ENCODE measurements at places on chromosomes 13 and 19.

GRCh38 chr19:6588508-6589345 is 2.2 kb downstream of the CD70 start:
- no peak for DNase-seq

DNA sequence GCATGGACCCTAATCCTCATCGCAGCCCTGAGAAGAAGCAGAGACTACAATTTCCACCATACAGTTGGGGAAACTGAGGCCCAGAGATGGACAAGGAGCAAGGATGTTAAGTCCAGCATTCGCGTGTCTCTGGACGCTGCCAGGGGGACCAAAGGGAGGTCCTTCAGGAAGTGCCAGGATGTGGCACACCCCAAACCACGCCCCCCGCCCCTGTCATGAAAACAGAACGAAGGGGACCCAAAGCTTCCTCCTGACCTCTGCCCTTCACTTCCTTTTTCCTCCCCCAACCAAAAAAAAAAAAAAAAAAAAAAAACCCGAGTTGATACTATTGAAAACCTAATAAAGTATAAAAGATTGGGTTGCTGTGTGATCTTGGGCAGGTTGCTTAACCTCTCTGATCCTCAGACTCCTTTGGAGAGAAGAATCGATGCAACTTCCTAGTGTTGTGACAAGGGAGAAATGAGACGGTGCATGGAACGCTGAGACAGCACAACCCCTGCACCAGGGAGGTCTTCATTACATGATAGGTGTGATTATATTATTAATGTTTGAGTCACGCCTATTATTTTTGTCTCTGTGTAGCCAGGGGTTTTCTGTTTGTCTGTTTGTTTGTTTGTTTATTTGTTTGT is 2.7 kb upstream of the ZBTB7A start:
- DNase-seq, result no peak

DNA sequence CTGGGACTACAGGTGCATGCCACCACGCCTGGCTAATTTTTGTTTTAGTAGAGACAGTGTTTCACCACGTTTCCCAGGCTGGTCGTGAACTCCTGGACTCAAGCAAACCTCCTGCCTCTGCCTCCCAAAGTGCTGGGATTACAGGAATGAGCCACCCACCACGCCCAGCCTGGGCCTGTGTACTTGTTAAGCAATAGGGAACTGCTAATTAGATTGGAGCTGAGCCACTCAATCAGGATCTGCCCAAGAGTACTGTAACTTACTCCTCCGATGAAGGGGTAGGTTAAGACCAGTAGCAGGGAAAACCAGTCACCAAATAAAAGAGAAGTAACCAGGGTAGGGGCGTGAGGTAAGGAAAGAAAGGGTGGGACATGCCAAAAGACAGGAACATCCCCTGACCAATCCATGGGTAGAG is 2.3 kb downstream of the DDX39A start:
- DNase-seq, result no peak

- DNase-seq, result no peak
Measured at GRCh38 chr13:77470986-77471385, 64.5 kb upstream of the SCEL start.

GRCh38 chr13:21395953-21396352 is 63.1 kb downstream of the ZDHHC20 start:
- no peak for DNase-seq

DNA sequence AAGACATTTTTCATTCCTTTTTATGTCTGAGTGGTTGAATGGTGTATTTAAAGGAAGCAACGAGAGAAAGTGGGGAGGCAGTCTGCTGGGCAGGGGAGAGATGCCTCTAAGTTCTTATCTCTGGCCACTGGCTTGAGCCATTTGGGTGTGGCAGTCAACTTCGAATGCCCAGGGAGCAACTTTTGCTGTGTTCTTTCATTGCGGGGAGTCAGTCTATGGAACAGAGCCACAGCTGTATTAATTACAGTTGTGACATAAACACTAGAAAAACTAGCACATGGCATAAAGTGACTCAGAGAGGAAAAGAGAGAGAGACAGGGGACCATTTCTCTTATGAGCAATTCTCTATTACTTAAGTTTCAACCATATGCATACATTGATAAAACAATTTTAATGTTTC is 40.4 kb upstream of the PDCD5 start:
- no peak for DNase-seq

GRCh38 chr19:49591731-49592485 is 926 bp downstream of the PRR12 start:
- no peak for DNase-seq

DNA sequence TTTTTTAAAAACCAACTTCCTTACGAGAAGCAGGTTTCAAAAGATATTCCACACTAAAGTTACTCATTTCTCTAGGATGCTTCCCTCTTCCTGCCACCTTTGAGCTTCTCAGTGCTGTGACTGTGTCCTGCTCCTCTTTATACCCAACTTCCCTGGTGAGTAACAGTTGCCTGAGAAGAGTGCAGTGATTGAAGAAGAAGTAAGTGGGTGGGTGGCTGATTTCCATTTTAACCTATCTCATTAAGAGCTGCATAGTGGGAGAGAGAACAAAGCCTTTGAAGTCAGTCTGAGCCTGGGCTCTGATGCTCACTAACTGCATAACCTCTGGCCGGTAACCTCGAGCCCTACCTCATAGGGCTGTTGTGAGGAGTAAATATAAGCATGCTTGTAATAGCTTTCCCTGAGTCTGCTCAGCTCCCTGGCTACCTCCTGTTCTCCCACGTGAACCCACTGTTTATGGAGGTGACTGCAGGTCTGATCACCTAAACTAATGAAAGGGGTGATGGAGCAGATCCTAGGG is 977.3 kb downstream of the UQCRFS1 start:
- DNase-seq, result no peak

DNA sequence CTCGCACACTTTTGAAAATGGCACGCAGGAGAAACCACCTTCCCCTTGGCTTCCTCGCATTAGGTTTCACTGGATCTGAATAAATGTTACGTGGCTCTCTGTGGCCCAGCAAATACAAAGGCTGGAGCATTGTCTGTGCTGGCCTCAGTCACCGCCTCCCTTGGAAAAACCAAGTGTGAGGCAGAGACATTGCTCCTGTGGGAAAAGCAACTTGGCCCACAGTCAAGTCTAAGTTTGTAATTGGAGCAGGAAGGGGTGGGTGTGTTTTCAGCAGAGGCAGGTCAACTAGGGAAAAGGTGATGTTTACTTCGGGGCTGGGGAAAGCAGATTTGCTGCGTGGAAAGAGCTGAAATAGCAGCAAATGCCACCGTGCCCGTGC is 101.6 kb downstream of the IRS2 start:
- DNase-seq, result no peak

DNA sequence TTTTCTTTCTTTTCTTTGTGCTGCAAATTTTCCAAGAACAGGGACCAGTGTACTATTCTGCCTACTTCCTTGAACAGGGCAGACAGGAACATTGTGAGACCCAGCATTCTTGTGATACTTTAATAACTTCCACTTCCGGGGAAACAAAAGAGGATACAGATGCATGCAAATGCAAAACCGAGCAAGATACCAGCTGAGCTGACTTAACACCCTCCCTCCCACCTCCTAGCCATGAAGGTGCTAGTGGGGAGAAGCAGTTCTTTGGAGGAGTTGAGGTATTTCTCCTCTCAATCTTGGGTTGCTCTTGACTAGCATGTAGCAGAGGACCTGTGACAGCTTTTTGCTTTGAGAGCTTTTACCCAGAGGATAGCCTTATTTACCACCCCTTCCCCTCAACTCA is 111.2 kb downstream of the KLF5 start:
- DNase-seq, result no peak

DNA sequence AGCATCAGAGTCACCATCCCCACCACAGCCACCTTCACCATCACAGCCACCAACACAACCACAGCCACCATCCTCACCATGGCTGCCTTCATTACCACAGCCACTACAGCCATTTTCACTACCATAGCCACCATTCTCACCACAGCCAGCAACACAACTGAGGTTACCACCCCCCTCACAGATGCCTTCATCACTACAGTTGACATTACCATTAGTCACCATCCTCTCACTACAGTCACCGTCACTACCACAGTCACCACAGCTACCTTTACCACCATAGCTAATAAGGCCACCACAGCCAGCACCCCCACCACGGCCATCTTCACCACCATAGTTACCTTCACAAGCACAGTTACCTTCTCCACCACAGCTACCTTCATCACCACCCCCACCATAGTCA is 269.6 kb downstream of the DNAJC15 start:
- no peak for DNase-seq

GRCh38 chr13:91741925-91742324 is 343.5 kb downstream of the GPC5 start:
- DNase-seq, result no peak

DNA sequence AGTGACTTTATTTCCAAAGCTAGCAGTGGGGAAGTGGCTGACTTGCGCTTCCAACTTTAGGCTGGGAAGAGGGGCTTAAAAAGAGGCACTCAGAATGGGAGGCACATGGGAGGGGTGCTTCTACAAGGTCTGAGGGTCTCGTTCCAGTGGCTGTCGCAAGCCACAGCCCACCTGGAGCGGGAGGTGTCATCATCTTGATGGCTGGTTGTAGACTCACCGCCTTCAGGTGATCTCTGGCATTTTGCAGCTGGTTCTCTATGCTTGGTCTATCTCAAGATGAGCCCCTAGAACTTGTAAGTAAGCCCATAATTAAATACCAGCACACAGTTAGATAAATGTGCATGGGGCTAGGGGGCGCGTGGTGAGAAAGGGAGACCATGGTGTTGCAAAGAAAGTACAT is 9.2 kb downstream of the TEX29 start:
- no peak for DNase-seq

- DNase-seq, result no peak
Measured at GRCh38 chr19:35098413-35099049, 17.1 kb upstream of the FXYD3 start.

- no peak for DNase-seq
Measured at GRCh38 chr19:55146078-55146704, 2.8 kb downstream of the TNNT1 start.

DNA sequence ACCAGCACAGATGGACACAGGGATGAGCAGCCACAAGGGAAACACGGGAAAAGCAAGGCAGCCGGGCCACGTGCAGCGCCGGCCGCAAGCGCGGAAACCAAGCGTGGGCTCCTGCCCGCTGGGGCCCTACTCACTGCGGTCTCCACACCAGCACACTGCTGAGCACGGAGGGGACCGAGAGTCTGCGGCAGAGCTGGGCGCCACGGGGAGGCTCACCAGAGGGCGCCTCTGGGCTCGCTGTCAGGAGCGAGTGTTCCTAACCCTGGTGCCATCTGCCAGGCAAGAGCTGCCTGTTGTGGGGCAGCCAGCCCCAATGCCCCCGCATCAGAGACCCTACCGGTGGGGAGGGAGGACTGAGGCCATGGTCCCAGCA is 26.5 kb downstream of the MPND start:
- peak; percentile 63 for DNase-seq

DNA sequence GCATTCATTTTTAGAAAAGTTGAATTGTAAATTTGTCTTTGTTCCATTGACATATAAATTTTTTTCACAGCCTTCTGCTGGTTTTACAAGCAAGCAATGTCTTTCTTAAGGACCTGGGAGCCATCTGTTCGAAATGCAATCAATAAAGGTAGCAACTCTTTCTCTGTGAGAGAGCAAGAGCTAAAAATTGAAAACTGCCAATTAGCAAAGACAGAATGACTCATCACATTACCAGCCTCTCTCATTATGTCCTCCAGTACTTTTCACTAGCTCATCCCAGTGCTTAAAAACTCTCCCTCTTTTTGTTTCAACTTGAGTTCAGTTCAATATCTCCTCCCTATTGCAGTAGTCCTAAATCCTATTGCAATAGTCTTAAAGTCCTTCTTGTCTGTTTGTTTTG is 760.7 kb upstream of the SLITRK6 start:
- no peak for DNase-seq

GRCh38 chr19:13083627-13084026 is 19.0 kb downstream of the LYL1 start:
- DNase-seq, result no peak

DNA sequence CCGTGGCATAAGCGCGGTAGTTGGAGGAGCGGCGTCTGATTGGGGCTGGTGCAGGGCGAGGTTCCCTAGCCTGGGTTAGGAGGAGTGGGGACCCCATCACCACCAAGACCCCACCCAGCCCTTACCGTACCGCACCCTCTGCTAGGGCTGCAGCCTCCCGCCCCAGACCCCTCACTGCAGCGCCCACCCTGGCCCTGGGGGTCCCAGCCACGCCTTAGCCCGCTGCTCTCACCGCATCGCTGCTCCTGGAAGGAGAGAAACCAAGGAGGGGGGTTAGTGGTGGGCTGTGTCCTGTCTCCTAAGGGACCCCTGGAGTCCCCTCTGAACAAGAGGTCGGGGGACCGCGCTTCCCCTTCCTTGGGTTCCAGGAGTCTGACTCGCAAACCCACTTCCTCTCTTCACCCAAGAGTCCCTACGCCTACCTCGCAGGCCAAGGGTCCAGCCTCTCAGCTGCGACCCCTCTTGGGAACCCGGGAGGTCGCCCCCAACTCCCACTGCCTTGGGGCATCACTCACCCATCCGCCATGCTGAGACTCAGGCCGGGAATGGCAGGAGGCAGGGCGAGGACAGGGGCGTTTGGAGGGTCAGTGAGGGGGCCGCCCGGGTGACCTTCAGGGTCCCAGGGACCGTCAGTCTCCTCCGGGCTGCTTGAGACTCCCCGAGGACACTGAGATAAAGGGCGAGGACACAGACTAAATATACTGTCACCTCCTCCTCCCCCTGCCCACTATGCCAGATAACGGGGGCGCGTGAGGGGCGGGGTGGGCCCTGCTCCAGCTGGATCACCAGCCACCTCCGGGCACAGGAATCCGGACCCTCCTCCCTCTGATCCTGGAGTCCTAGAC is at the start of gene TNNI3:
Gene TNNI3 (minus strand): TSS at position 669 of the 845 bp plus-strand sequence. CDS start 143 bp downstream, at position 526.
- no peak for DNase-seq

DNA sequence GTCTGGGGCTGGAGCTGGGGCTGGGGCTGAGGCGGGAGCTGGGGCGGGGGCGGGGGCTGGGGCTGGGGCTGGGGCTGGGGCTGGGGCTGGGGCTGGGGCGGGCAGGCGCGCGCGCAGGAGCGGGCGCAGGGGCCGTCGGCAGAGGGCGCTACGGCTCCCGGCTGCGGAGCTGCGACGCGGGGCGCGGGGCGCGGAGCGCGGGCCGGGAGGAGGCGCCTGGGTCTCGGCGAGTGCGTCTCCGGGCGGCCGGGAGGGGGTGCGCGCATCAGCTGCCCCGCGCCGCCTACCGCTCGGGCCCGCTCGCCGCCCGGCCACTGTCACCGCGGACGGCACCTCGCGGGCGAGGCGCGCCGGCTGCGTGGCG is 422 bp upstream of the MTUS2 start:
- no peak for DNase-seq

GRCh38 chr19:7638802-7639465 is 2.0 kb downstream of the STXBP2 start:
- DNase-seq, result no peak

DNA sequence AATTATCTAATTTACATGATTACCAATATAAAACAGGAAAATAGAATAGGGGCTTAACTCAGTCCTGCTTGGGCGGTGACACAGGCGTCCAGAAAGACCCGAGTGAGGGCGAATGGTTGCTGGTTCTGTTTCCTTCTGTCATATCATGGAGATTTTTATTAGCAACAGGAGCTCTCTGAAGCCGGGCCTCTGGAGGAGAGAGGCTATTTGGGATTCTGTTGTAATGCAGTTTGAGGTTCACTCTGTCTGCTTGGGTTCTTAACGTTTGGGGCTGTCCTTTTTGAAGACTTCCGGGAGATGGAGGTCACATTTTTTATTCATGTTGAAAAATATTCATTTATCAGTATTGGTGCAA is 115.7 kb upstream of the ZNF536 start:
- DNase-seq, result no peak

GRCh38 chr13:92967923-92968322 is 258.7 kb upstream of the GPC6 start:
- DNase-seq, result no peak

GRCh38 chr19:42452590-42452989 is 9.8 kb upstream of the CXCL17 start:
- DNase-seq, result no peak

GRCh38 chr19:30535011-30535410 is 162.8 kb downstream of the ZNF536 start:
- DNase-seq, result no peak
